Stimulated activated CD8-positive, alpha-beta memory T cell treated with anti-CD3 and anti-CD28 coated beads, Interleukin-4, amount 100 ng/mL, for 1 hour (primary cell): ENCODE measurements at places on chromosomes 7 and 10.

DNA sequence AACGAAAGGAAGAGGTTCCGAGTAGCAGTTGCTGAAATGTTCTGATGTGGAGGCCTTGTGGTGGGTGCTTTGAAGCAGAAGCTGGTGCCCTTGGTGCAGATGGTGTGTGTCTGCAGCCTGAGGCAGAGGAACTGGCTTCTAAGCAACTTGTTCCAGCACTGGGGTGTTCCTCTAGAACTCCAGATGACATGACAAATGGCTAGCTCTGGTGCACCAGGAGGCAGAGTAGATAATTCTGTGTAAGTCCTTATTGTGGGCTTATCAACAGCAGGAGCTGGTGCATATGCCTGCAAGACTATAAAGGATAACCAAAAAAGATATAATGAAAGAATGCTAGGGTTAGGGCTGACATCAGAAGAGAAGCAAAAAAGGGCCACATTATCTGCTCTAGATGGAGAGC lies 76.5 kb downstream of the ARL5B start:
- DNase-seq: no peak

- no peak for DNase-seq
Measured at GRCh38 chr7:143902332-143902899, 440 bp upstream of the TCAF1 start.

- DNase-seq: no peak
Measured at GRCh38 chr7:127813991-127814541, 162.1 kb downstream of the SND1 start.

DNA sequence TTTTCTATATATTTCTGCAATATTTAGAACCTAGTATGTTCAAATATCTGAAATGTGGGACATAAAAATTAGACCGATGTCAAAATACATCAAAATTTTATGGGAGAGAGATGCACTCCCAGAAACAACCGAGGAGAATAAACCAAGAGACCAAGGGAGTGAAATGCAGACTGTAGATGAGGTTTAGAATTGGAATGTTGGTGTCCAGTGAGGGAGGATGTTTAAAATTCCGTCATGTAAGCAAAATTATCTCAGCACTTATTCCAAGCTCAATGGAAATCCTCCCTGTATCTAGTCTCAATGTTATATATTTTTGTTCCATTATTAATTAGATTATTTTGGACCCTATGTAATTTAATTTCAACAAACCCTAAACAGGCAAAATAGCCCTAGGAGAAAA lies 61.9 kb upstream of the MAGI2 start:
- no peak for DNase-seq

DNA sequence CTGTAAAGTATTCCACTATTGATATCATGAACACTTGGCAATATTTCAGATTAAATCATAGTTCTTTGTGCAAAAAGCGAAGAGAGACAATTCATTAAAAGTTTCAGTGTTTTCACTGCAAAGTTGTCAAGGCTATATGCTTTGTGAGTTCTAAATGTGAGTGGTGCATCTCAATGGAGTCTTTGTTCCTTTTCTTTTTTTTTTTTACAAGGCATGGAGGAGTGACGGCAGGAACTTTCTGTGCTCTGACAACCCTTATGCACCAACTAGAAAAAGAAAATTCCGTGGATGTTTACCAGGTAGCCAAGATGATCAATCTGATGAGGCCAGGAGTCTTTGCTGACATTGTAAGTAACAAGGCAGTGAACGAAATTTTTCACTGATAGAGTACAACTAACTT lies 84.5 kb downstream of the AASS start:
- DNase-seq: no peak

- no peak for DNase-seq
Measured at GRCh38 chr7:70730451-70731110, 401.4 kb upstream of the GALNT17 start.

DNA sequence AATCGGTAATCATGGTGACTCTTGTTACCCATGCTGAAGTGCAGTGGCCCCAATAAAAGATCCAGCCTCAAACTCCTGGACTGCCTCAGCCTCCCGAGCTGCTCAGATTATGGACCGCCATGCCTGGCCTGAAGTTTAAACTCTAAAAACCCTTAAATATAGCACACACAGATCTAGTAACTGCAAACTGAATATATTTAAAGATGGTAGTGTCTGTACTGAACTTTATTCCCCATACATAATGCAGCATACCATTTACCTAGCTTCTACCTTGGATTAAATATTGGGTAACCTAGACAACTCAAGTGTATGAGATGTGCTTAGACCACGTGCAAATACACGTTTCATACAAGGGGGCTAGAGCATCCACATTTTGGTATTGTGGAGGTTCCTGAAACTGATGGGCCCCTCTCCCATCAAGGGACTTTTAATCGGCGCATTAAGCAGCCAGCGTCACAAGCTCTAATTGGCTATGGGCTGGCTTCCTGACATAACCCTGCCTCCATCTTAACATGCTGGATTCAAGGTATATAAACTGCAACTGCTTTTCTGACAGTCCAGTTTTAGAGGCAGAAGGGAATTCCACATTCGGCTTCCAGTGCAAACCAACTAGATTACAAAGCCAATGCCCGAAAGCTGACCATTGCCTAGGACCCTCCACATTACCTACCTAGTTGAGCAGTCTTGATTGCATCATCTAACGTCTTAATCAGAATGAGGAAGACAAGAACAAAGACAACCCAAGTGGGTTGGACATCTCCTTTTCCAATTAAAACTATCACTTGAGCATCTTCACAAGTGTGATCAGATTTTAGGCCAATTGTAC lies 13.0 kb downstream of the HNRNPA2B1 start:
- no peak for DNase-seq

GRCh38 chr7:2757361-2757903 lies 69.4 kb downstream of the AMZ1 start:
- DNase-seq: no peak

GRCh38 chr7:151245360-151246101 lies 3.0 kb downstream of the SMARCD3 start:
- no peak for DNase-seq

- no peak for DNase-seq
Measured at GRCh38 chr7:41134300-41135255, 568.3 kb downstream of the INHBA start.

- DNase-seq: no peak
Measured at GRCh38 chr7:16089801-16090200, 331.5 kb downstream of the CRPPA start.

- no peak for DNase-seq
Measured at GRCh38 chr10:90983914-90984549, 63.1 kb upstream of the ANKRD1 start.

- DNase-seq: no peak
Measured at GRCh38 chr7:116653646-116654045, 18.4 kb upstream of the MET start.

DNA sequence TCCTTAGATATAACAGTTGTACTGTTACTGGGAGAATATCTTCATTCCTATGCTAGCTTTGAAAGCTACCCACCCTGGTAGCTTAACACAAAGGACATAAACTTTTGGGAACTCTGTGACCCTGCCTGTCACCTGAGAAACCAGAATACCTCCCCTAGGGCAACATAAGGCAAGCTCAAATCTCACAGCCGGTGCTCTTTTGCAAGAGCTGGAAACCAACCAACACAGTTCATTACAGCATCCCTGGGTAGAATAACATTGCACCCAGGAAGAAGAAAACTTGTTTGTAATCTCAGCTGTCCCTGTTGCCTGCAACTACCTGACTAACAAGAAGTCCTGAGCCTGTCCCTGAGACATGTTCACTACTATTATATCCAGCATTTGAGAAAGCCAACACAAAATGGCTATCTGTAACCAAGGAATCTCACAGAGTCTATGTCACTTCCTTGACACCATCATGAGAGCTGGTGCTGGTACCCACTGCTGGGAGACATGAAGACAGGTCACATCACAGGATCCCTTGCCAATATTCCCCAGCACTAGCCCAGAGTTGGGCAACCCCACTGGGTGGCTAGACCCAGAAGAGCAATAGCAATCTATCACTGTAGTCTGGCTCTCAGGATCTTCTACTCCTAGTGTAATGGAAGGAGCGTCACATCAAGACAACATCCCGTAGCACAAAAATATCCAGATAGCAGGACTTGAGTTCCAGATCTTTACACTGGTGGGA lies 31.3 kb downstream of the AKR1C3 start:
- no peak for DNase-seq

GRCh38 chr7:115707258-115708012 lies 323.1 kb downstream of the TFEC start:
- no peak for DNase-seq

DNA sequence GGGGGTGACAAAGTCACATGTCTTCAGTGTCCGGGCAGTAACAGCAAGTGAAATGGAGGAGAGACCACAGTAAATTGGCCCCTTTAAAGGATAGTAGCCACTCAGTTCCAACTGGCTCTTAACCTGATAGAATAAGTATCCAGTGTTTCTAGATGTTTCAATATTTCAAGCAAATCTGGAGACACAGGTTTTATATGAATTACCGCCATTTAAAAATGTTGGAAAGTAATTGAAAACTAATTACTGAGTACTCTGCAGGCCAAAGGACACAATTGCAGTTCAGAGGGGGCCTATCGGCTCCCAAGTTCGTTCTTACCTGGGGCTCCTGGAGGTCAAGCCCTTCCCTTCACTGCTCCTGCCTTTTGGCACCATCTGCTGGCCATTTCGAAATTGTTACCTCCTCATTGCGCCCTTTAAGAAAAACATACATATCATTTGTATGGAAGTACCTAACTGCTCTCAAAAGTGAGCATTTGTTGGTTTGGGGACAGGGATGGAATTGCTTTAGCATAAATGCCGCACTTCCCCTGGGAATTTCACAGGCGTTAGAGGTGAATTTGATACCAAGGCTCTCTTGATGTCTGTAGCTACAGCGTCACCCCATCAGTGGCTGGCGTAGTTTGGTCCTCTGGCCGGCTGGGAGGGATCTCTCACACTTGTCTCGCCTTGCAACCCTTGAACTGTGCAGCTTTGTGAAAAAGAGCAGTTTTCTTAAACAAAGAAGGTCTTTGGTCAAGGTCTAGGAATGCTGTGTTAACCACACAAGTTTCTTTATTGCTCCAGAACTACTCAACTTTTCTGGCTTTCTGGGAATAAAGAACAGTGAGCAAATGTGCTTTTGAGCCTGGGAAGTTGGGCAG lies 220.0 kb downstream of the ARHGAP21 start:
- DNase-seq: no peak

- no peak for DNase-seq
Measured at GRCh38 chr7:92100534-92100933, 33.7 kb downstream of the CYP51A1 start.

DNA sequence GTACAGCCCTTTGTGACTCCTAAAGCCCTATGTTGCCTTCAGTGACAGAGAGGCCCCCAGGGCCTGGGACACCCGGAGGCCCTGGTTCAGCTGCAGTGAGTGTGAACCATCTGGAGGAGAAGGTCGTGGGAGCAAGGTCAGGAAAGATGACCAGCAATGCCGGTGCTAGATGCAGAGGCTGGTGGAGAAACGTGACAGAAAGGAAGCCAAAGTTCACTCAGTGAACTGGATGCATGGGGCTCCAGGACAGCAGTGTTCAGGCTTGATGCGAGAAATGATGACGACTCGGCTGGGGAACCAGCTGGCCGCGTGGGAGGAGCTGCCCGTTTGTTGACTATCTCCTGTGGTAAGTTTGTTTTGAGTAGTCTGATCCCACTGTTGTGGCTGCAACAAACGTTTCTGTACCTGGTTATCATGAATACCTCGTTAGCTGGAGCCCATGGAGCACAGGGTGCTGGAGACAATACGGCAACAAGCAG lies 54.1 kb upstream of the MKRN1 start:
- no peak for DNase-seq

DNA sequence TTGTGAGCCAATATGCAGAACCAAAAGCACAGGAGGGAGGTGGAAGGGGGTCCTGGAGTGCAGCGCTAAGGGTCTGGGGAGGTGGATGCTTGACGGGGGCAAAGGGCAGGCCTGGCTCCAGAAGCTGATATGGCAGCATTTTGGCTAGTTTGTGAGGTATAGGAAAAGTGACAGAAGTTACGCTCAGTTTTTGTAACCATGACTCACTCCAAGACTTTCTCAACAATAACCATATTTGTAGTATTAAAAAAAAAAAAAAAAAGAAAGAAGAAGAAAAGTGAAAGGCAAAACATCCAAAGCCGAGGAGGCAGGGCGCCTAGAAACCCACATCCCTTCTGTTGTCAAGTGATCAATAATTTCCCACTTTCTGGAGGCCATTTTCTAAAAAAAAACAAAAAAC lies 92.3 kb downstream of the RNF216 start:
- DNase-seq: peak; percentile 39

DNA sequence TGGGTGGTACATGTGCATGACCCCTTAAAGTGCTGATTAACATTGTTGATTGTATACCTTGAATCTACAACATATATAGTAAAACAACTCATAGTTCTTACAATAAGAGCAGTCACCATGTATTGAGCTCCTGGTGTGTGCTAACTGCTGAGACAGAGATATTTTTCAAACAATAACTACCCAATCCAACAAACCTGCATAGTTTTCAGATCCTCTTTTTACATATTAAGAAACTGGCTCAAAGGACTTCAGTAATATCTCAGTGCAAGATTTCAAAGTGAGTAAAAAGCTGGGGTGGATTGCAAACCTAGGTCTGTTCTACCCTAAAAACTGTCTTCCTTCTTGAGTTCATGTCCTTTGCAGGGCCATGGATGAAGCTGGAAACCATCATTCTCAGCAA lies 272.2 kb downstream of the SNX13 start:
- no peak for DNase-seq

DNA sequence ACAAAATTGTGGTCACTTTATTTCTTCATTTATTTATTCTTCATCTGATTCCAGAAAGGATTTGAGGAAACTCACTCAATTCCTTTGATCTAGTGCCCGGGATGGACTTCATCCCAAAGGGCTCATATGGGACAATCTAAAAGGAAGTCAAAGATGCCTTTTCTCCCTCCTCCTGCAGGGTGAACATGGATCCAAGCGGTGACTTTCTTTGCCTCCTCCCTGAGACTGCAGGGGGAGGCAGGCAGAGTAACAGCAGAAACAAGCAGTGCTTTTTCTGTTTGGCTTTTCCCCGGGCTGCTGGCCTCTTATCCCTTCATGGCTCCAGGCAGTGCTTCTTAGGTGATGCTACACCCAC lies 10.0 kb upstream of the DNMBP start:
- no peak for DNase-seq

DNA sequence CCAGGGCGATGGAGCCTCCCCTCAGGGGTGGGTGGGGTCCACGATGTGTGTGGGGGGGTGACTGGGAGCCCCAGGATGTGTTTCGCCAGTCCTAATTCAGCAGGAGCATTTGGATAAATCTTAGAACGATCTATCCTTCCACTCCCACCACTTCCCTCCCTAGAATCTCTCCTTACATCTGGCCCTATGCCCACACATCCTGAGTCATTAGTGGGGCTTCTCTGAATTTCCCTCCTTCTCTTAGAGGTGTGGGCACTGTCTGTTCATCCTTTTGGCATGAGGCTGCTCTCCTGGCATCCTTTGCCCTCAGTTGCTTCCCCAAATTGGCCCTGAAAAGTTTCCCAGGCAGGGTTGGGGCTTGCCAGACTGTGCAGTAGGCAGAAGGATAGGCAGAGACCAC lies 1.6 kb downstream of the GHRHR start:
- no peak for DNase-seq

GRCh38 chr10:98326621-98327027 lies 58.6 kb upstream of the LOXL4 start:
- DNase-seq: no peak

- DNase-seq: no peak
Measured at GRCh38 chr10:14008740-14009080, 322.0 kb downstream of the FRMD4A start.
